ENCODE measurements at places on chromosomes 4 and X.

GRCh38 chrX:850471-850916 is 219.9 kb downstream of the SHOX start:
- DNase-seq = no peak

- no peak for DNase-seq
These were observed 291.9 kb downstream of the NAF1 start for GRCh38 chr4:162874748-162875147.

DNA sequence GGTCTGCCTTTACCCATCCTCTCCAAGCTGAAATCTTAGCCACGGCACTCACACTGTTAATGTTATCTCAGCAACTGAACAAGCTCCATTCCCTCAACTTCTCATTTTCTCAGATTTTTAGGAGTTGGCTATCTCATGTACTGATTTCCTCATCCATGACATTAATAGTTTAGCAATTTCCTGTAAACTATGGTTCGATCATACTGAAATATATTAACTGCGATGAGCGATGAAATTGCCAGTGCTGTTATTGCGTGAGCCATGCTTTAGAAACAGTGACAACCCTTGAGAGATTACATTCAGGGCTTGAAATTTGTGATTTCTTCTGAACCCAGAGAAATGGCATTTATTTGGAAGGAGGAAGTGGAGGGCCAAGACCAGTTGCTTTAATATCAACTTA is 223.7 kb downstream of the GPAT3 start:
- DNase-seq = no peak

- DNase-seq = no peak
These were observed 65.8 kb downstream of the AFAP1 start for GRCh38 chr4:7873881-7874280.

DNA sequence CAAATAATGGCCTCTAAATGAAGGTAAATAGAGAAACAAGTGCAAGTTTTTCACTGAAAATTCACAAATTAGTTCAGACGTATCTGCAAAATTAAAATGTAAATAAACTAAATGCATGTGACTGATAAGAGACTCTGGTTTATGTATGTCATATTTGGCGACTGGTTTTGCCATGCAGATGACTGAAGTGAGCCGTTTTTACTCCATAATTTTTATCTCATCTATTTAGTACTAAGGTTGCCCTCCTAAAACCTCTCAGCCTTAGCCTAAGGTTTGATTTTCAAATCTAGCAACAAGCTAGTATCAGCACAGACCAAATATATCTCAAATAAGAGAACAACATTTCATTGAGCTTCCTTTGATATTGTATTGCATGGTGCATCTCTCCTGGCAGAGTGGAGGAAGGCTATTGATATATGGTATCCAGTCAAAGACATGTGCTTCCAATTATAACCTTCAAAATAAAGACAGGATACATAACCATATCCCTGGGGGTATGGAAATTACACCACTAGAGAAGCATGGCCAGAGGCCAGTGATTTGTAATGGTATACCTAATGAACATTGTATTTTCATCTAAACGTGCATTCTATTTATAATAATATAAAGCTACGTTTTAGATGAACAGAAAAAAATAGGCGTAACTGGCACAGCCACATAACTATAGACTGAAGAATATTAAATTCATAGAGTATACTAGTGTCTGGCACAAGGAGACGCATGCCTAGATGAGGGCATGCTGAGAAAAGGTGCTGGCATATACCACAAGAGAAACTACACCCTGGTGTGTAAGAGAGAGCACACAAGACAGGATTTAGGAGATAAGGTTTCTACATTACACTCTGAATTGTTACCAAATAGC is 392.6 kb upstream of the INTU start:
- no peak for DNase-seq

DNA sequence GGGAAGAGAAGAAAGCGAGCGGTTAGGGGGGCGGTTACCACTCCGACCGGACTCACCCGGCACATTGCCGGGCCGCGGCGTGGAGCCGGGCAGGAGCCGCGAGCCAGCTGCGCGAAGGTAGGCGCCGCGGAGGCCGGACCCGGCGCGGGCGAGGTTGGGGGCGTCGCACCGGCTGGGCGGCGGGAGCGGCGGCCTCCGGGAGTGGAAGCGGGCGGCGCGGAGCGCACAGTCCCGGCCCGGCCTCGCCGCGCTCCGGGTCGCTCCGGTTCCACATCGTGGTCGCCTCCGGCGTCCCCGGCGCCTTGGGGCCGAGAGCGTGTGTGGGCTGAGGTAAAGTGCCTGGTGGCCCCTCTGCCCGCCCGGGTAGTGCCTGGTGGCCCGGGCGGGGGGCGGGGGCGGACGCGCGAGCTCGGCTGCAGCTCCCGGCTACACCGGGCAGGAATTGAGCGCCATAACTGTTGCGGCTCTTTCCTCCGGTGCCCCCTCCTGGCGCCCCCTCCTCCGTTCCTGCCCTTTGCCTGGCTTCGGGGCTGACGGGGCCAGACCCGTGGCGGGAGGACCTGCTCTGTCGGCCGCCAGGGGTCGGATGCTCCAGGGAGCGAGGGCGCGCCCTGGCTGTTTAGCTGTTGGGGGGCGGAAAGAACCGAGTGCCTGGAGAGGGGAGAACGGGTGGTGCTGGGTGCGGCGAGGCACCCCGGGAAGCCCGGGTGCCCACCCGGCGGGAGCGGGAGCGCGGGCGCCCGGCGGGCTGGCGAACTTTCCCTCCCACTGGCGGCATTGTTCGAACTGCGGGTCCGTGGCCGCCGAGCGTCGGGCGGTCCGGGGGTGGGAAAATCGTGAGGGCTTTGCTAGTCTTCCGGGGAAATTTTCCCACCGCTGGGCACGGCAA is 626 bp downstream of the JADE3 start:
- peak; percentile 5 for DNase-seq

GRCh38 chrX:119682019-119682989 is 10.7 kb downstream of the SEPTIN6 start:
- DNase-seq = no peak

- DNase-seq = no peak
These were observed 18.0 kb downstream of the GC start for GRCh38 chr4:71765821-71766383.
